Gastroesophageal sphincter (tissue), 4 donors: ENCODE measurements at places on chromosomes 1 and 21. TPM values are rescaled to one million over a fixed set of nuclear protein-coding genes. Genes with fewer than 3 reads are reported as not detected.

DNA sequence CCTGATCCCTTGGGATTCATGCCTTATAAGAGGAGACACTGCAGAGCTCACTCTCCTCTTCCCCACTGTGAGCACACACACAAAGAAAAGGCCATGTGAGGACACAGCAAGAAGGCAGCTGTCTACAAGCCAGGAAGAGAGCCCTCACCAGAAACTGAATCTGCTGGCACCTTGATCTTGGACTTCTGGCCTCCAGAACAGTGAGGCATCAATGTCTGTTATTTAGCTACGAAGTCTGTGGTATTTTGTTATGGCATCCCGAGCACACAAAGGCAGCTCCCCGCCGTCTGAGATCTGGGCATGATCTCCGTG is 47.1 kb upstream of the RPL11 start:
- no peak for ATAC-seq
- H3K36me3 ChIP-seq, result no peaks in the 10 kb centered on the region
- H3K4me3 ChIP-seq, result no peak overlapping the region

- no peak overlapping the region for H3K27ac ChIP-seq
- no peak overlapping the region for H3K4me3 ChIP-seq
- H3K4me1 ChIP-seq, result no peaks in the 10 kb centered on the region
- H3K36me3 ChIP-seq, result no peaks in the 10 kb centered on the region
- H3K27me3 ChIP-seq, result no peaks in the 10 kb centered on the region
These were observed 12.6 kb upstream of the PLA2G2C start for GRCh38 chr1:20198918-20199317.

DNA sequence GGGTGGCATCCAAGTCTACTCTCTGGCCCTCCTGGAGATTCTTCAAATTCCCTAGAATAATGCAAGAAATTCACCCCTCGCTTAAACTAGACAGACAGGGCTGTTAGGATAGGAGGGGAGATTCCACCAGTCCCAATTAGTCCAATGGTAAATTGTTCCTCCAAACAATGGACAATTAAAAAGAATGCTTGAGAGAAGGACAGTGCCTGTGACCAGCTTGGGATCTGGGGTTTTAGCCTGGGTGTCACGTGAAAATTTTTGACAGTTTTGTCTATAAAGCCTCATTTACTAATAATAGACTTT is 177.7 kb upstream of the RAB4A start:
- no peaks in the 10 kb centered on the region for H3K36me3 ChIP-seq
- H3K27me3 ChIP-seq, result no peaks in the 10 kb centered on the region
- ATAC-seq, result no peak
- H3K4me3 ChIP-seq, result no peak overlapping the region

DNA sequence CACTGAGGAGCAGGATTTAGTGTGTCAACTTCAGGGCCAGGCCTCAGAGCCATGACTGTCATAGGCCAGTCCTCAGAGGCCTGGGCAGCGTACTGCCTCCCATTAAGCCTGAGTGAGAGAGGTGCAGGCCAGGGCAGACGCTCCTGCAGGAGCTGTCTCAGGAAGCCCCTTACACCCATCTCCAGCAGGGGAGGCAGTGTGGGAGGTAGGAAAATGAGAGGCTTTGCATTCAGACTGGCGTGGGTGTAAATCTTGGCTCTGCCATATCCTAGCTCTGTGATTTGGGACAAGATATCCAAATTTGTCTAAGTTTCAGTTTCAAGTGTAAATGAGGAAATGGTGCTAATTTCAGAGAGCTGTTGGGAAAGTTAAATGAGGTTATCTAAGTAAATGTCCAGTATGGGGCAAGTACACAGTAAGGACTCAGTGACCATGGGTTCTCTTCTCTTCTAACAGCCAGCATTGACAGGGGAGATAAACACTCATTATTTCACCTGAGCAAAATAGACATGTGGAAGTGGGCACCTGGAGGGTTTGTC is 184.1 kb downstream of the ZSCAN20 start:
- no peak for ATAC-seq
- no peaks in the 10 kb centered on the region for H3K36me3 ChIP-seq
- H3K27ac ChIP-seq, result no peak overlapping the region
- H3K27me3 ChIP-seq, result no peaks in the 10 kb centered on the region
- H3K4me3 ChIP-seq, result no peak overlapping the region
- peaks cover 12% of the 10 kb centered on the region for H3K4me1 ChIP-seq

- H3K4me3 ChIP-seq, result no peak overlapping the region
- H3K27me3 ChIP-seq, result no peaks in the 10 kb centered on the region
- no peaks in the 10 kb centered on the region for H3K4me1 ChIP-seq
- no peaks in the 10 kb centered on the region for H3K36me3 ChIP-seq
- no peak for ATAC-seq
These were observed 39.3 kb upstream of the NTPCR start for GRCh38 chr1:232911027-232911599.

The LCE3D gene
- not detected for total RNA-seq

The SDE2 gene
- total RNA-seq, result 21.7 TPM

The MAPKAPK2 gene
- 77.4 TPM for total RNA-seq

The AADACL3 gene
- total RNA-seq, result not detected

The ILDR2 gene
- 2.7 TPM for total RNA-seq

The SLAMF8 gene
- 1.4 TPM for total RNA-seq

The TLCD4 gene
- 15.3 TPM for total RNA-seq
